ENCODE measurements at places on chromosomes 6 and 20. TPM values are rescaled to one million over a fixed set of nuclear protein-coding genes. Genes with fewer than 3 reads are reported as not detected.

MYCT1 gene
- total RNA-seq = not detected

PRRT1 gene
- total RNA-seq = 0.35 TPM

OR2H1 gene
- not detected for total RNA-seq

MAP7 gene
- total RNA-seq = 0.51 TPM

DDX39B gene
- total RNA-seq = 658 TPM

TDRD6 gene
- total RNA-seq = not detected

CYP24A1 gene
- total RNA-seq = 0.58 TPM

PCED1A gene
- total RNA-seq = 30.8 TPM

SLC22A7 gene
- total RNA-seq = not detected

UBE3D gene
- total RNA-seq = 6.3 TPM

SYNGAP1 gene
- 24.9 TPM for total RNA-seq

TOP1 gene
- total RNA-seq = 103 TPM

HLA-E gene
- total RNA-seq = 511 TPM

MEI4 gene
- not detected for total RNA-seq

RAB44 gene
- not detected for total RNA-seq

ADGRB3 gene
- total RNA-seq = not detected

JPH2 gene
- not detected for total RNA-seq

KIF13A gene
- total RNA-seq = 0.18 TPM

TUBB2A gene
- total RNA-seq = 3.5 TPM

BPI gene
- not detected for total RNA-seq

CCM2L gene
- total RNA-seq = not detected

ELOVL4 gene
- 1.8 TPM for total RNA-seq

OR2B6 gene
- not detected for total RNA-seq

GMPR gene
- total RNA-seq = 0.66 TPM

GLYATL3 gene
- total RNA-seq = not detected

CLPSL2 gene
- total RNA-seq = not detected

PLAGL2 gene
- total RNA-seq = 120 TPM

TRAPPC3L gene
- not detected for total RNA-seq

CLIC5 gene
- 7.2 TPM for total RNA-seq

TP53INP2 gene
- total RNA-seq = 3.5 TPM

RAET1G gene
- not detected for total RNA-seq

CAPN11 gene
- not detected for total RNA-seq

DEFB129 gene
- not detected for total RNA-seq

BHLHE23 gene
- total RNA-seq = not detected

KCNK15 gene
- 0.09 TPM for total RNA-seq

COX4I2 gene
- not detected for total RNA-seq

PCK1 gene
- not detected for total RNA-seq

GABRR1 gene
- total RNA-seq = not detected

CLPSL1 gene
- not detected for total RNA-seq

IL17A gene
- 0.63 TPM for total RNA-seq

TMEM74B gene
- total RNA-seq = not detected

KCNK16 gene
- total RNA-seq = not detected

SAMD10 gene
- total RNA-seq = 19.3 TPM

ISM1 gene
- total RNA-seq = 1.7 TPM

CCDC167 gene
- 79.5 TPM for total RNA-seq

All from CD8-positive, alpha-beta memory T cell (primary cell).